ENCODE measurements at places on chromosomes 7 and 10. TPM values are rescaled to one million over a fixed set of nuclear protein-coding genes. Genes with fewer than 3 reads are reported as not detected.

- peak overlapping the region; percentile 0 for H3K27ac ChIP-seq
- no peak for DNase-seq
- no peaks in the 10 kb centered on the region for H3K27me3 ChIP-seq
- peaks cover 24% of the 10 kb centered on the region for H3K4me1 ChIP-seq
Measured at GRCh38 chr10:6195846-6196245, 6.9 kb upstream of the PFKFB3 start.

DNA sequence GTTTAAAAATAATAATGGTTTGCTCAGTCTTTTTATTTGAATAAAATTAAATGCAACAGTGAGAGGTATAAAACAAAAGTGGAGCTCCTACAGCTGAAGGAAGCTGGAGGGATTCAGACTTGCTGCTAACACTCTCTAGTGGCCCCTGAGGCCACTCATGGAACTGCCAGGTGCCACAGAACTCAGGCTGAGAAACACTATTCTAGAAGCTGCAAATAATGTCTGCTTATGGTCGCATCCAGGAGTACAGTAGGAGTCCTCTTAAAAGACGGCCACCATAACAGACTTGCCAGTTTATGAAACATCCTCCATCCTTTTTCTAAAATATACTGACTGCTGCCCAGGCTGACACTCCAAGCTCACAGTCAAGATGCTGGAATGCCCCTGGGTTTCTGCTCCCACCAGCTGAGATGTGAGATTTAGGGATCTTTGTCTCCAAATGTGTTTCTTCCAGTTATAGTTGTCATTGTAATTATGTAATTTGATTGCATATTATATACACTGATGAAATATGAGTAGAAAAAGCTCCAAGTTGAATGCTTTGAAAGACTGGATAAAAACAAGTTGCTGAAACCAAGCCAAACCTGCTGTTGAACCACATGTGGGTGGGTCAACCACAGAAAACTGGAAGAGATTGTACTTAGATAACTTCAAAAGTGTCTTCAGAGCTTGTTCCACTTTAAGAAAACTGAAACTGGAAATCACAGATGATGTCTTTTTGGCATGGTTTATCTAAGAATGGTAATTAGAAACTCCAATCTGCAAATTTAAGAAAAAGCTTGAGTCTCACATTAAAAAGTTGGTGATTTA, 213.7 kb upstream of the AOAH start:
- no peak for DNase-seq
- no peak overlapping the region for H3K4me3 ChIP-seq
- H3K27ac ChIP-seq = no peak overlapping the region
- no peaks in the 10 kb centered on the region for H3K27me3 ChIP-seq
- no peaks in the 10 kb centered on the region for H3K4me1 ChIP-seq
- H3K36me3 ChIP-seq = no peaks in the 10 kb centered on the region

DNA sequence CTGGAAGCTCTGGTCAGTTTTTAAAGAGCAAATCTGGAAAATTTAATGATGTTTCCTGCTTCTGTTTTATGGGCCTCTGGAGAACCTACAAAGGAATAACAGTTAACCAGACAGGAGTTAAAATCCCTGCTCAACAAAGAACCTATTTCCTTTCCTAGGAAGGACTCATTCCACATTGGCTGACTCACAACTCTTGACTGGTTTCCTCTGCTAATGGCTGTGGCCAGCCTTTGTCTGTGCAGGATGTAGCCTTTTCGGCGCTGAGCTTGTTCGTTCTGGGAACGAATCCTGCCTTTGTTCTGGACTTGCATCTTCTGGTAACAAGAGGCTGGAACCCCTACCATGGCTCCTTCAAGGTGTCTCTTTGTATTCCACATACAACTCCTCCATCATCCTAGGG, 112.8 kb upstream of the PDCD4 start:
- H3K36me3 ChIP-seq = no peaks in the 10 kb centered on the region
- no peak for DNase-seq
- H3K27me3 ChIP-seq = no peaks in the 10 kb centered on the region

- H3K27me3 ChIP-seq = no peaks in the 10 kb centered on the region
- H3K4me1 ChIP-seq = peaks cover 7% of the 10 kb centered on the region
- H3K4me3 ChIP-seq = peak overlapping the region; percentile 92
- H3K36me3 ChIP-seq = no peaks in the 10 kb centered on the region
- no peak overlapping the region for H3K27ac ChIP-seq
Measured at GRCh38 chr10:13587391-13587790, 626 bp downstream of the PRPF18 start.

DNA sequence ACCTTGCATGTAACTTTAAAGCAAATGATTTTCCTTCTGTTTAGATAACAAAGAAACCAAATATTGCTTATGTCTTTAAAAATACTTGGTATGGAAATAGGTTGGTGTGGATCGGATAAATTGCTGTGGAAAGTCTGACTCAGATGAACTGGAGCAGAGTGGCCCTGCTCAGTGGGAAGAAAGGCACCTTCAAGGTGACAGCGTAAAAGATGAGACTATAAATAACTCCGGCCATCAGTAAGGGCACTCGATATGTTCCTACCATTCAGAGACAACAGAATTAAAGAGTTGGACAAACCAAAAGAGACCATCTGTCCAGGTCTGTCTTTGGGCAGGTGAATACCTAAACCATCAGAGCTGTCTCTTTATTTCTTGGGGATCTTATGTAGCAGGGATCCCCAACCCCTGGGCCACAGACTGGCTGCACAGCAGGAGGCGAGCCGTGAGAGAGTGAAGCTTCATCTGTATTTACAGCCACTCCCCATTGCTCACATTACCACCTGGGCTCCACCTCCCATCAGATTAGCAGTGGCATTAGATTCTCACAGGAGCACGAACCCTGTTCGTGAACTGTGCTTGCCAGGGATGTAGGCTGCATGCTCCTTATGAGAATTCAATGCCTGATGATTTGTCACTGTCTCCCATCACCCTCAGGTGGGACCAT, 357.1 kb downstream of the PRPF18 start:
- H3K4me3 ChIP-seq = no peak overlapping the region
- H3K36me3 ChIP-seq = no peaks in the 10 kb centered on the region
- H3K4me1 ChIP-seq = no peaks in the 10 kb centered on the region
- H3K27me3 ChIP-seq = no peaks in the 10 kb centered on the region

DNA sequence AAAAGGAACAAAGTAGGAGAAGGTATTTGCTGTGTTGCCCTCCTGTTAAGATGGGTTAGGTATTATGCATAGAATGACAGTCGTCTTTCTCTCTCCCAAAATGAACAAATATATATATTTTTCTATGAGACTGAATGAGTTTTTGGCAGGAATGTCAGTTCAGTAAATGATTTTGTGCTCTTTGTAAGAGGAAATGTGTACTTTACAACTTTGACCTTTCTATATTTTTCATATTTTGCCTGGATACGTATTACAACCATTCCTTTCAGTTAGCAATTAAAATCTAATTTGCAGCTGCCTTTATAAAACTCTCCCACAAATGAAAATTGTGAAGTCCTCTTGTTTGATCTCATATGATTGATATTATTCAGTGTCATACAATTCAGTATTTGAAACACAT, 336.6 kb upstream of the MEOX2 start:
- no peaks in the 10 kb centered on the region for H3K36me3 ChIP-seq
- H3K4me3 ChIP-seq = no peak overlapping the region
- H3K27me3 ChIP-seq = no peaks in the 10 kb centered on the region
- DNase-seq = no peak
- H3K4me1 ChIP-seq = no peaks in the 10 kb centered on the region
- H3K27ac ChIP-seq = no peak overlapping the region

DNA sequence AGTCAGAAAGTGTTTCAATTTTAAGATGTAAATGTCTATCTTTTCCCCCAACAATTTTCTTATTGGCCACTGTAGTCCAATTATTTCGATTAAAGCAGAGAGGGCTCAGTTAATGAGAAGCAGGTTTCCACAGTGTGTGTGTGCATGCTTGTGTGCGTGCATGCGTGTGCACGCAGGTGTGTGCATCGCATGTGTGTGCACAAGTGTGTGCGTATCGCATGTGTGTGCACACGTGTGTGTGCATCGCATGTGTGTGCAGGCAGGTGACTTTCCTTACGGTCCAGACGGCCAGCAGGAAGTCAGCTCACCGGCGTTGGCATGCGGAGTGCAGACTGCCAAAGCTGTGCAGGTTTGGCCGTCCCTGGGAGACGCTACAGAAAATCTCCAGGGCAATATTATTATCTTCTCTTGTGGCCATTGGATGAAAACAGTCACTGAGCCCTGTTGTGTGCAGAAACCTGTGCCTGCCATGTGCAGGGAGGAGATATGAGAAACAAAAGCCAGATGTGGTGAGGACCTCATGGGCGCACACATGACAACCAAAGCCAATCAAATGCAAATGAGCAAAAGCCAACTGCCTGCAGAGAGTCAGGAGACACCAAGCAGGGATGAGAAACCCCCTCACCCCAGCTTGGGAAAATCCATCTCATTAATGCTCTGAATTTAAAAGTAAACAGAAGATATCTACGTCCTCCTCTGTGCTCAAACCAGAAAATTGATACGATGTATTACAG, 70.4 kb downstream of the C10orf90 start:
- no peak overlapping the region for H3K27ac ChIP-seq
- DNase-seq = no peak
- H3K27me3 ChIP-seq = no peaks in the 10 kb centered on the region
- H3K4me1 ChIP-seq = no peaks in the 10 kb centered on the region

PRLHR gene
- total RNA-seq = not detected

GPRIN2 gene
- 0.20 TPM for total RNA-seq

All from right lobe of liver (tissue), 6 donors.